Esophagus mucosa (tissue), 1 donor: ENCODE measurements at places on chromosomes 2 and 18.

GRCh38 chr2:71612581-71613402 is 159.4 kb downstream of the DYSF start:
- no peak for ATAC-seq

- no peak for ATAC-seq
Observed at GRCh38 chr2:44392338-44392943, 30.7 kb downstream of the CAMKMT start.

GRCh38 chr18:50038448-50038847 is 156.5 kb downstream of the MYO5B start:
- no peak for ATAC-seq

GRCh38 chr2:84840306-84840705 is 40.6 kb downstream of the TRABD2A start:
- ATAC-seq = no peak

DNA sequence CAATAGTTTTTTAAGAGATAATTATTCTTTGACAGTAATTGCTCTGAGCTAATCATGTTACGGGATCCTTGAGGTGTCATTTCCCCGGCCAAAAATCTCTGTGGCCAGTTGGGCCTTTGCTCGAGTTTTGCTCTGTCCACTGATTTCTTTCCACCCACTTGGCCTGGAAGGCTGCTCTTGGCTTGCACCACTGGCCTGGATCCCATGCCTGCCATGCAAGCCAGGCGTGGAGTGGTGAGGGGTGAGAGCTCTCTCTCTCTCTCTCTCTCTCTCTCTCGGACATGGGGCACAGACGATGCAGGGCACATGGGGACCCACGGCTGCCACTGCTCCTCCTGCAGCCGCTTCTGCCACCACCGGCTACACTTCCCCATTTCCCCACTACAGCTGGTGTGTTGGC is 853.0 kb upstream of the GCFC2 start:
- no peak for ATAC-seq

- ATAC-seq = peak; percentile 83
Observed at GRCh38 chr2:181456660-181457120, 496 bp upstream of the ITGA4 start.

- ATAC-seq = no peak
Observed at GRCh38 chr2:69238449-69239031, 148.5 kb downstream of the GFPT1 start.

DNA sequence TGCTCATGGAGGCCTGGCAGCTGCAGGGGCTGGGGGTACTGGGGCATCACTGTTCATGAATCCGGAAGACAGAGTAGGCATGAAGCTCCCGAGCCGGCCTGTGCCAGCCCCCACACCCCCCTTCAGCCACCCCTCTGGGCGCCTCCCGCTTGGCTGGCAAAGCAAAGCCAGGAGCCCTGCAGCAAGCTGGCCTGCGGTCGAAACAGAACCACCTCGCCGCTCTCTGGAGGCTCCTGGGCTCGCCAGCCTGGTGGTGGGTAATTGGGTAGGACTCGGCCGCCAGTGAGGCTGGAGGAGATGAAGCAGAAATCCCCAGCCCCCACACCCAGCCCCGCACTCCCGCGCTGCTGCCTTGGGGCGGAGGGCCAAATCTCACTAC is 70.9 kb upstream of the GPC1 start:
- no peak for ATAC-seq
